HT1080 (cell line): ENCODE measurements at places on chromosomes 13 and 19. TPM values are rescaled to one million over a fixed set of nuclear protein-coding genes. Genes with fewer than 3 reads are reported as not detected.
A peak's percentile ranks its signal among the peaks of the same experiment; 100 is the strongest.

DNA sequence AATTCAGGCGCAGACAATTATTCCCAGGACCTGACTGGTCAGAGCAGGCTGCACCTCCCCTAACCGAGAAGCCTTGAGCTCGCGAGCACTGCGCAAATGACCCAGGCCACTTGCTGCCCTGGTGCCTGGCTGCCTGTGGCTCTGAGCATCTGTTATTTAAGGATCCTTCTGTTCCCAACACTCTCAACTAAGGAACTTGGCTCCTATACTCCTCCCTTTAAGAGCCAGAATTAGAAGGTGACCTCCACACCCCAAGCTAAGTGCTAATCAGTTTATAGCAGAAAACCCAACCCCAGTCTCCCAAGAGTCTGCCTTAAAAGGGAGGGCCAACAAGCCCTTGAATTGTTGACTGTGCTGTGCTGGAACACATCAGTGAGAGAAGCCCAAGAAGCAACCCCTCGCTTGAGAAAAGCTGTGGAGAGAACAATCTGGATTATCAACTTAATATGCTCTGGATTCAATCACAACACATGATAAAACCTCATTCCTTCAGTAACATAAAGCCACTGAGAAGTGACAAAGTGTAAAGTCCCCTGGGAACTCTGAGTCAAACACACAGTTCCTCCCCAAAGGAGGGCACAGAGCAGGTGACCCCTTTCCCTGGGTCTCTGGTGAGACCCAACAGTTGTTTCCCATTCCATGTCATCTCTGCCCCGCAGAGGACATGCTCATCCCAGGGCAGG, 14.6 kb downstream of the AKAP8L start:
- DNase-seq: no peak

DNA sequence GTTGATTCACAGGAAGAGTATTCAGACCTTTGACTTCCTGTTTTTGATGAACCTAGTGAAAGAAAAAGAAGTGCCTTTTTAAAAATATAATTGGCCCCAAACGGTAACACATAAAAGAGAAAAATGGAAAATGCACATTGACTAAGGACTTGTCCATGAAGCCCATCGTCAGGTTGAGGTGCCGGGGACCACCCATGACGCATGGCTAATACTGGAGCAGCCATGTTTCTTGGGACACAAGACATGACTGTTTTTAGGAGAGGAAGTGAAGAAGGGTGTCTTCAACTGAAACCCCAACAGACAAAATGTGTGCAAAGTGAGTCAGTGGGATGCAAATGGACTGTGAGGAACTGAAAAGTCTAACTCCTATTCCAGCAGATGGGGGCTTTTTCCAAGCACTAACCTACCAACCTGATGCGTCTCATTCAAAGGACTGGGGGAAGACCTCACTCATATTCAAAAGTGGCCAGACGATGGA, 459.4 kb downstream of the FOXO1 start:
- no peak for DNase-seq

- no peak for DNase-seq
These were observed 1255.5 kb upstream of the SLC10A2 start for GRCh38 chr13:104321756-104322155.

DNA sequence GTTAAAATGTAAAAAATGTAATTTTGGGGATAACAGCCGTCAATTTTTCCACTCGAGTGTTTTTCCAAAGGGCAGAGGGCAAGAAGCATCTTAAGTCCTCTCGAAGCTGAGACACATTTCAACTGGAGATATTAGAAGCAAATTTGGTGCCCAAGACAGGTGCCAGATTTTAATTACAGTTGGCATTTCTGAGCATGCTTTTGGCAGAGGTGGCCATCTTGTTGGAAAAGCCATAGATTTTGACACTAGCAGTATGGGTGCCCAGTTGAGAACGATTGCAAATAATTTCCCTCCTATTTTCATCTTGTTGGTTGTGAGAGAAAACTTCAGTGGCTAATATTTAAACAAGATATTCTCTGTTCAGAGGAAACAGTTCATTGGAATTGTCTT, 146.3 kb downstream of the TM9SF2 start:
- no peak for DNase-seq

GRCh38 chr13:90933097-90933826, 414.2 kb upstream of the MIR17HG start:
- DNase-seq: peak; percentile 68

Gene CGB8
- total RNA-seq: 5.8 and 11.3 TPM in 2 replicates
